ENCODE measurements at places on chromosomes 11 and 22.
A peak's percentile ranks its signal among the peaks of the same experiment; 100 is the strongest.

DNA sequence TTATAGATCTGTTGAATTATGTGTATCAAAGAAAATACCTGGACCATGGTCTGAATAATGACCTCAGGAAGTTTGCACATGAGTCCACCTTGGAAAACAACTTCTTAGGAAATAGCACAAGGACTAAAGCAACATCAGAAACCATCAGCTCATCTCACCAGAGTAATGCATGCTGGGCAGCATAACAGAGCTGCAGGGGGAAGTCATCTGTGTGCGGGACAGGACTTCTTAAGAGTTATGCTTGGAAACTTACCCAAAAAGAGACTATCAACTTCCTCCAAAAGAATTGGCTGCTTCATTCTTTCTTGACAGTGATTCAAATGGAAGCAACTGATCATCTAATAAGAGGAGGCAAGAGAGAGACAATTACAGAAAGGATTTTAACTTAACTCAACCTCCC lies 2.5 kb downstream of the OR56B4 start:
- no peak for DNase-seq

GRCh38 chr11:115069599-115069998 lies 391.3 kb downstream of the NXPE2 start:
- no peak for DNase-seq

DNA sequence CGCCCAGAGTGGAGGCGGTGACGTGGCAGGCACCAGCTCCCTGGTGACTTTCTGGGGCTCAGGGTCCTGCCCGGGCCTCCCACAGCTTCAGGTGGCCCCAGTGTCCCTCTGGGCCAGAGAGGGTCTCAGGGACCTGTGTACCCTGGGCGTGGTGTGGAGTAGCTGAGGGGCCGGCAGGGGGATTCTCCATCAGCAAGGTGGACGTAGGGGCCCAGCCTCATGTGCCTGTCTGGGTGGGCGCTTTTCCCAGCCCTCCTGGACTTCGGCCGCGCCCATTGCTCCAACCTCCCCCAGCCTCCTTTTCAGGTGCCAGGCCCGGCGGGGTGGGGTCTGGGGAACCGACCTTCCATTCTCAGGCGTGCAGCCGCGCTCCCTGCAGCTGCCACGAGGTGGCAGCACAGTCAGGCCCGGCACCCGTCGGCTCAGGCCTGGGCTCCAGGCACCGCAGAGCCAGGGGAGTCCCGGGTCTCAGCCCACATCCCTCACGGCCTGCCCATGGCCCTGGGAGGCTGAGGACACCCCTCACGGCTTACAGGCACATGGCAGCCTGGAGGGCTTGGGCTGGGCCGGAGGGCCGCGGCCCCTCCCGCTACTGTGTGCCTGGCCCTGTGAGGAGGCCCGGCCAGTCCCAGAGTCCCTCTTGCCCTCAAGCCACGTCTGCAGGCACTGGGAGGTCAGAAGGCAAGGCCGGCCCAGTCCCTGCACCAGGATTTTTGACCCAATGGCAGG lies 19.9 kb upstream of the MUC5B start:
- DNase-seq: peak; percentile 42

- DNase-seq: no peak
Measured at GRCh38 chr11:101390539-101390938, 193.3 kb downstream of the TRPC6 start.

DNA sequence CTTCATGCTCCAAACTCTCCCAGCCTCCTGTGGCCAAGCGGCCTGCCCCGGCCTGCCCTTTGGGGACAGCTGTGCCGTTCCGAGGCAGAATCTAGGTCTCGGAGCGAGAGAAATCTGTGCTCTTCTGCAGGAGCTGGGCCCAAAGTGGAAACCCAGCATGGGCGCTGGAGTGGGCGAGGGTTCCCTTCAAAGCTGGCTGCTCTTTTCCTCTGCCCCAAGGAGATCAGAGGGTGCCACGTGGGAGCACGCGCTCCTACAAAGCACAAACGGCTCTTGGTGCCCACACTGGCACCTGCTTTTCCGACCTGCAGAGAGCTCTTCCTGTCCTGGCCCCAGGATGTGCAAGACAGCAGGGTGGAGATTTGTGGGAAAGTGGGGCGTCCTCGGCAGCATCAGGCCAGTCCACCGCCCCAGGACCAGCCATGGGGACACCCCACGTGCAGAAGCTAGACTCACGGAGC lies 6.9 kb downstream of the OSBPL5 start:
- no peak for DNase-seq

DNA sequence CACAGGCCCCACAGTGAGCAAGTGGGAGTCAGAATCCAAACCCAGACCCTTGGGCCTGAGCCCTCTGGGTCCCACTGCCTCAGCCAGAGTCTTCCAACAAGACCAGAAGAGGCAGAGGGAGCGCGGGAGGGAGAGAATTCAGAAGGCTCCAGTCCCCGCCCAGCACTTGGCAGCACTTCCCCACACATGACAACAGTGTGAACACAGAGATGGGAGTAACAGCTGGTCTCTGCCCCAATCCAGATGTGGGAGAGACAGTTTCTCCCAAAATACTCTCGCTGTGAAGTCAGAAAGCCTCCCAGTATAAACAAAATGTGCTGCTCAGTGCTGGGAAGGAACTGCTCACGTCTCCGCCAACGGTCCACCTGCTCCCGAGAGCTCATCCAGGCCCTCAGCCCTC lies 219.9 kb downstream of the MN1 start:
- no peak for DNase-seq

GRCh38 chr11:64650923-64651523 lies 60.0 kb downstream of the SLC22A12 start:
- DNase-seq: peak; percentile 50

GRCh38 chr22:50601669-50602337 lies 1.2 kb downstream of the MAPK8IP2 start:
- DNase-seq: no peak

GRCh38 chr11:35011944-35012343 lies 95.5 kb downstream of the PDHX start:
- no peak for DNase-seq

- no peak for DNase-seq
Measured at GRCh38 chr11:96122601-96123074, 198.7 kb upstream of the MTMR2 start.

DNA sequence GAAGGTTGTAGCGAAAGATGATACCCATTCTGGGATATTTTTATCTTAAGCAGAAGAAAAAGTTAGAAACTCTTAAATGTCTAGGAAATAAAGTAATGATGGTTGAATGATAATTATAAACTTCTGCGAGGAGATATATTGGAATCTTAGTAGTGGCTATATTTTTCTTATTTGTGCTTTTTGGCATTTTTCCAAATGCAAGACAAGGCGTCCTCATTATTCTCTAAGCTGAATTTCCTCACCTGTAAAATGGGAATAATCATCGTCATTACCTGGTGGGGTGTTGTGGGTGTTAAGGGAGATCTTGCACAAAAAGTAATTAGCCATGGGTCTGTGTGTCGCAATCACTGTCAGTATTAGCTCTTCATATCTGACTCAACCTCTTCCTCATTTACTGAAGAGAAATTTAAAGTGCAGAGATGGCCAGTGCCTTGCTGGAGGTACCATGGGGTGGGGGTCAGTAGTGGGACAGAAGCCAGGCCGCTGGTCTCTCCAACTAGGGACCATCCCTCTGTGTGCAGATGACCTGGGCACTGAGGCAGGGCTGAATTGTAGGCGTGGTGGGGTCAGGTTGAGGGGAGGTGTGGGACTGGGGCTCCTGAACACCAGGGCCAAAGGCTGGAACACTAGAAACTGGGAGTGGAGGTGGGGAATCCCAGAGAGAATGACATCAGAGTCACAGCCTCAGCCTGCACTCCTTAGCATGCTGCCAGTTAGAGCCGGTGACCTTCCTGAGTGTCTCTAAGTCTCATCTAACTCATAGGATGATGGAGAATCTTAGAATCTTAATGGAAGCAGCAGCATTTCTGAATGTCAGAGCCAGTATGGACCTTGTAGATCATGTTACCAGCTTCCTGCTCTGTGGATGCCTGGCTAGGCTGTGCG lies 4.1 kb downstream of the PITPNM1 start:
- peak; percentile 75 for DNase-seq

DNA sequence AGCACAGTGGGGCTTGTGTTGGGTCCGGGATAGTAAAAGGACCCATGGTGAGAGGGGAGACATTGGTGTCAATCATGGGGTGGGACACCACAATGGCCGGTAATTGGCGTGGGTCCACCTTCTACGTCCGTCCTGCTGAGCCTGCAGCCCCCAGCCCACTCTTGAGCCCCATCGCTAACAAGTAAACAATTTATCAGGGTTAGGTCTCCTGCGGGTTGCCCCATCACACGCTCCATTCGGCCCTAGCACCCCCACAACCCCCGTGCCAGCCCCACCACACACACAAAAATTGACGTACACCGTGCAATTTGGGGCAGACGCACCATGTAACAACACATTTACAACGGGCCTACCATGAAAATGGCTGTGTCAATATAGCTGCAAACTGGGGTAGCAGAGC lies 86.5 kb upstream of the HTATIP2 start:
- DNase-seq: no peak

DNA sequence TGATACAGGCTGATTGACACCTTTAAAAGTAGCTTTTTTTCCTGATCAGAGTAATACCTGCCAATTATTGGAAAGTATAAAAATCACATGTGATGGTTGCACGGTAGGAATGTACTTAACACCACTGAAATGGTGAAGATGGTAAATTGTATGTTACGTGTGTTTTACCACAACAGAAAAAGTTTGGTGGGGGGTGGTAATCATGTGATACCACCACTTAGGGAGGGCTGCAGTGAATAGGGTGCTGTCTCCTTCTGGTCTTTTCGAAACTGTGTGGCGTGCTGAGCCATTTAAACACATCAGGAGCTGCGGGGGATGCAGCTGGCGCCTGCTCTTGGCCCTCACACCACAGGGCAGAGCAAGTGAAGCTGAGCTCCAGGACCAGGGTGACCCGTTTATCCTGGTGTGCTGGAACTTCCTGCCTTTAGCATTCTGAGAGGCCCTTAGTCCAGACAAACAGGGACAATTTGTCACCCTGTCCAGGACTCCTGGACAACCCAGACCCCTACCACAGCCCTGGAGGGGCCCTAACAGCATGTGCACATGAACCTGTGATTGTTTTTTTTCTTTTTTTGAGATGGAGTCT lies 2.6 kb downstream of the SYNGR1 start:
- DNase-seq: no peak

DNA sequence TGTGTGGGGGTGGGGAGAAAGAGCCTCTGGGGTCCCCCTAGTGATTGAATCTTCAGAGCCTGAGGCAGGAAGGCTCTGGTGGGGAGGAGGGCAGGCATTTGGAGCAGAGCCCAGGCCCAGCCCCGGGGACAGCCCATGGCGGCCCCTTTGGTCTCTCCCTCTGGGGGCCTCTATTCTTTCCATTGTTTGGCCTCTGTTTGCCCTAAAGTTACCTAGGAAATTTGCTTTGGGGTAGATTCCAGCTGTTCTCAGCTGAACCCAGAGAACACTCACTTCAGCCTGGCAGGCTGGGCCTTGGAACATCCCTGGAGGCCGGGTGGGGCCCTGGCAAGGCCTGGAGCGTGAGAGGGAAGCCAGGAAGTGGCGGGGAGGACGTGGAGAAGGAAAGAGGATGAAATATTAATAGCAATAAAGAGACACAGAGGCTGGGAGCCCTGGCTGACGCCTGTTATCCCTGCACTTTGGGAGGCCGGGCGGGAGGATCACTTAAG lies 22.9 kb upstream of the A4GALT start:
- DNase-seq: no peak

DNA sequence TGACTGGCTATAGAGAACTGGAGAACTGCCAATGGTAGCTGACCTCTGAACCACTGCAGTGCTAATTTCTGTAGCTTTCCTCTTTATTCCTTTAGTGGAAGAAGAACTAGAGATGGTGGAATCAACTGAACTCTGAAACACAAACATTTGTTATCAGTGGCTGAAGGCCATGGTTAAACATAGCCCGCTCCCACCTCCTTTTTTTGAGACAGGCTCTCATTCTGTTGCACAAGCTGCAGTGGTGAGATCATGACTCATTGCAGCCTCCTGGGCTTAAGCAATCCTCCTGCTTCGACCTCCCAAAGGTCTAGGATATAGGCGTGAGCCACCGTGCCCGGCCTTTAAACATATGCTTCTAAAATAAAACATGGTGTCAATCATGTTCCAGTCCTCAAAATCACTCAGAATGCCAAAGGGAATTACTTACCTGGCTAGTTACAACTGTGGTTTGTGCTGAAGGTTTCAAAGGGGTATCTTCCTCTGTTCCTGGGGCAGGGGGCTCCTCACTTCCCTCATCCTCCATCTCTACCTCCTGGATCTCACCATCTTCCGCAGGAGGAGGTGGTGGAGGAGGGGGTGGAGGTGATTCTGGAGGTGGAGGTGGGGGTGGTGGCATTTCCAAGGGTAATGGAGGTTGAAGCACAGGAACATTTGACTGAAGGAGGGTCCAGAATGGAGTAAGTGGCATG lies 9.0 kb upstream of the AGBL2 start:
- DNase-seq: peak; percentile 78

- no peak for DNase-seq
Measured at GRCh38 chr11:9385327-9385899, 961 bp downstream of the IPO7 start.

DNA sequence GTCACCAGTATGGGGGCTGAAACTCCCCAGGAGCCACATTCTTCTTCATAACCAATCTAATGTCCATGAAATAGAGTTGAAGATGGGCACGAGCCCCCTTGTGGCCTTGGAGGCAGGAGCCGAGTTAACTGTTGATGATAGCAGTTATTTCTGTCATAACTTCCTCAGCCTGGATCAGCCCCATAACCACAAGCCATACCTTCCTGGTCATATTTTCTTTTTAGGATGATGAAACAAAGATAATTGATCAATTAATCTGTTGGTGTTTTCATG lies 65.0 kb upstream of the TTC12 start:
- DNase-seq: peak; percentile 20

- DNase-seq: no peak
Measured at GRCh38 chr11:3971756-3972404, 116.4 kb downstream of the STIM1 start.

- peak; percentile 90 for DNase-seq
Measured at GRCh38 chr11:2929531-2929949, 320 bp upstream of the PHLDA2 start.

DNA sequence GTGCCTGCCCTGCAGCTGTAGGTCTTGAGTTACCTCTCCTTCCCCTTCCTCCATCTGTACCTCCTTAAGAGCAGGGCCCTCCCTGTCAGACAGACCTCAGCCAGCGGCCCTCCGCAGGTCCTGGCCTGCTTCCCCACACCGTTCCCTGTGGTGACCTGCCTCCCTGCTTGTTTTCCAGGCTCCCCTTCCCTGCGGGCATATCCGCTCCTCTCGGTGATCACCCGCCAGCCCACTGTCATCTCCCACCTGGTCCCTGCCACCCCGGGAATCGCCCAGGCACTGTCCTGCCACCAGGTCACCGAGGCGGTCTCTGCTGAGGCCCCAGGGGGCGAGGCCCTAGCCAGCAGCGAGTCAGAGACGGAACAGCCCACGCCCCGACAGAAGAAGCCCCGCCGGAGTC lies 60.9 kb downstream of the BARX2 start:
- no peak for DNase-seq

DNA sequence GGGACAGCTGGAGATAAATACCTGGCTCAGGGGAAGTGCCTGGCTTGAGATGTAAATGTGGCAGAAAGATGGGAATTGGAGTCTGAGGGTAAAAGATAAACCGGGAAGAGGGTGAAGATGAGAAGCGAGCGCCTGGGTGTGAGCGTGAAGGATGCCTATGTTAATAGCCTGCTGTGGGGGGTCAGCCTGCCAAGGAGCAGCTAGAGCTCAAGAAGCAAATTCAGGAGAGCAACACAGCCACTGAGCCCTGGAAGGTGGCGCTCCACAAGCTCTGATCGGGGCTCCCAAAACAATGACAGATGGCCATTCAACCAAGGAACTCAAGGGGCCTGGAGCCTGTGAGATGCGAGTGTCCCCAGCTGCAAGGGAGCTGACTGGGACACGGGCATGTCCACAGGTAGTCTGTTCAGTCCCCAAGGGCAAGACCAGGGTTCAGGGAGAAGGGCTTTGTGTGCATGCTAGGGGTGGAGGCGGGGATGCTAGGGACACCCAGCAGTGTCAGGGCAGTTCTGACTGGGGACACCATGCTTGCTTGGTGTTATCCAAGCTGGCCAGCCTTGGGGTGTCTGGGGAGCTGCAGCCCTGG lies 2.8 kb downstream of the GSC2 start:
- DNase-seq: no peak

All from inflammatory macrophage treated with lipopolysaccharide for 4 hours (primary cell).